Fibroblast of skin of scalp (primary cell): ENCODE measurements at places on chromosomes 3 and 15.
A peak's percentile ranks its signal among the peaks of the same experiment; 100 is the strongest.

- no peak for DNase-seq
These were observed 30.0 kb upstream of the SLC2A2 start for GRCh38 chr3:171056528-171056927.

GRCh38 chr3:7146529-7146928, 285.6 kb downstream of the GRM7 start:
- DNase-seq, result no peak

- DNase-seq, result peak; percentile 65
These were observed 288.9 kb upstream of the C2CD4B start for GRCh38 chr15:62453981-62454380.

- no peak for DNase-seq
These were observed 23.4 kb downstream of the FNDC3B start for GRCh38 chr3:172062761-172063160.

DNA sequence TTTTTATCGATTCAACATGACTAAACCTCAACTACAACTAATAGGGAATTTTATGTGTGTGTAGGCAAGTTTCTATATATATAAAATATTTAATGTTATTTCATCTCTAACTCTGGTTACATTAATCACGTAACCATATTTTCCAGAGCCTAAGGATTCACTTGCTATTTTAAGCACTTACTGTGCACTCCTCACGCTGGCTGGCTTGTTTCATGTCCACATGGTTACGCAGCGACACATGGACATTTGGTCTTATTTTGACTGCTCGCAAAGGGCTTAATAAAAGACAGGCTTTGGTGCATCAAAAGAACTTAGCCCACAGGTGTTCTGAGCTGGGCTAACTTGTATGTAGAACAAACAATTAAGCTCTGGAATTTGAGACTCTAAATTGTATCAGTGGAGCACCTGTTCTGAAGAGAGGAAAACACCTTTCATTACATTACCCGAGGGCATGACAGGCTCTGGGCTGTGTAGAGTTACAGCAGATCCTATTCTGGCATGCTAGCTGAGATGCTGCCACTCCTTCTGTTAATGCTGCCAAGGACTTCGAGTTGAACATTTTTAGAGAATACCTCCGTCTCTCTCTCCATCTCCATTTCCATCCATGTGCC, 130.0 kb upstream of the NR2F2 start:
- DNase-seq, result no peak
